ENCODE measurements at places on chromosomes 1 and 21.

GRCh38 chr1:29932626-29933025 lies 696.3 kb downstream of the PTPRU start:
- DNase-seq: no peak

- DNase-seq: peak; percentile 72
Observed at GRCh38 chr1:7646981-7647901, 123.9 kb upstream of the VAMP3 start.

GRCh38 chr1:226572325-226572726 lies 23.8 kb downstream of the STUM start:
- no peak for DNase-seq

- DNase-seq: no peak
Observed at GRCh38 chr1:10685196-10685807, 111.1 kb downstream of the CASZ1 start.

GRCh38 chr1:31535561-31535960 lies 40.8 kb upstream of the TINAGL1 start:
- DNase-seq: no peak

DNA sequence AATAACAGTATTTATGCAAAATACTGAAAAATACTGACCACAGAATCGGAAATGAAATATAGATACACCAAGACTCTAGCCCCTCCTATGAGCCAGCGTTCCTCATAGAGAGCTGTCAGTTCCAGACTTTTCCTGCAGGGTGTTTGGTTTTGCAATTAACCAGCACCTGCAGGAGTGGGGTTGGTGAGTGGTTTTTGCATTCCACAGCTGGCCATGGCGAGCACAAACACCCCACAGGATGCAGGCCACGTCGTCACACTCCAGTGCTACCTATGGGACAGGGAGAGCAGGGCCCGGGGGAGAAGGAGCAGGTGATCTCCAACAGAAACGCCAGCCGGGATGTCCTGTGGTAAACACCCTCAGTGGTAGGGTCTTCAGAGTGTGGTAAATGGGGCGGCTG lies 94.1 kb downstream of the ERG start:
- no peak for DNase-seq

- DNase-seq: no peak
Observed at GRCh38 chr1:45846931-45847330, 43.5 kb downstream of the MAST2 start.

DNA sequence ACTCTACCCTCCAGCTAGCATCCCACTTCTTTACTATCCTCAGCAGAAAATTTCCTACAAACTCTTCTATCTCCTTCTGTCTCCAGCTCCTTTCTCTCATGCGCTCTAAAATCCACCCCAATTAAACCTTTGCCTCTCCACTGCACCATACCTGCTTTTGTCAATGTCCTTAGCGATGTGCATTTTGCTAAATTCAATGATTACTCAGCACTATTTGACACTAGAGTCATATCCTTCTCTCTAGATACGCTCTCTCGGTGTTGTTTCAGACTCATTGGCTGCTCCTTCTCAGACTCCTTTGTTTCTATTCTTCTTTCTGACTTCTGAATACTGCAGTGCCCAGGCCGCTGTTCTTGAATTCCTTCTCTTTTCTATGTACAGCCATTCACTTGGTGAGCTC lies 144.2 kb downstream of the HLX start:
- no peak for DNase-seq

- no peak for DNase-seq
Observed at GRCh38 chr1:37094302-37094701, 60.0 kb upstream of the GRIK3 start.

DNA sequence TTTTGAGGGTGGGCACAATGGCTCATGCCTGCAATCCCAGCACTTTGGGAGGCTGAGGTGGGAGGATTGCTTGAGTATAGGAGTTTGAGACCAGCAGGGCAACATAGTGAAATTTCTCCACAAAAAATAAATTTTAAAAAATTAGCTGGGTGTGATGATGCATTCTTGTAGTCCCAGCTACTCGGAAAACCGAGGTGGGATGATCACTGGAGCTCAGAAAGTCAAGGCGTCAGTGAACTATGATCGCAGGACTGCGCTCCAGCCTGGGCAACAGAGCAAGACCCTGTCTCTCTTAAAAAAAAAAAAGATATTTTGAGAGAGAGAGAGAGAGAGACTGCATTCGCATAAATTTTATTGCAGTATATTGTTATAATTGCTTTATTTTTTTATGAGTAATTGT lies 75.9 kb upstream of the B3GALT5 start:
- DNase-seq: no peak

DNA sequence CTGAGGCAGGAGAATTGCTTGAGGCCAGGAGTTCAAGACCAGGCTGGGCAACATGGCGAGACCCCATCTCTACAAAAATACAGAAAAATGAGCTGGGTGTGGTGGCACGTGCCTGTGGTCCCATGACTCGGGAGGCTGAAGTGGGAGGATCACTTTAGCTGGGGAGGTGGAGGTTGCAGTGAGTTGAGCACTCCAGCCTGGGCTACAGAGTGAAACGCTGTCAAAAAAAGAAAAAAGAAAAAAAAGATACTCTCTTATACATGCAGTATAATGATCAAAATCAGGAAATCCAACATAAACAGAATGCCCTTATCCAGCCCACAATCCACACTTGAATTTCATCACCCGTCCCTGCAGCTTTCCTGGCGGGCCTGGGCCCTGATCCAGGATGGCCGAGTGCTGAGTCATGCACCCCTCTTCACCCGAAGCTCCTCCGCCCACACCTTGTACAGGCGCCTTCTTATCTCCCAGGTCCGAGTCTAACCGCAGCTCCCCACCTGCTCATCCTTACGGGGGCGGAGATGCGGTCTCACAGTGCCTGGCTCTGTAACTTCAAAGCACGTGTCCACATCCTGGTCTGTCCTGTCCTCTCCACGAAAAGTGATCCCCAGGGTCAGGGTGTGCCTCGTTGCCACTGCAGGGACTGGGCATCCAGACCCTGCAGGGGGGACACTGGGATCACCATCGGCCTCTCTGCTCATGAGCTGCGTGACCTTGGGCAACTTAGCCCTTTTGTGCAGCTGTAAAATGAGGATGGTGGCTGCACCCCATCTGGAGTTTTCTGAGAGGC lies 120.2 kb upstream of the SLC45A1 start:
- DNase-seq: no peak

- DNase-seq: no peak
Observed at GRCh38 chr1:51308636-51309035, 21.7 kb downstream of the TTC39A start.

DNA sequence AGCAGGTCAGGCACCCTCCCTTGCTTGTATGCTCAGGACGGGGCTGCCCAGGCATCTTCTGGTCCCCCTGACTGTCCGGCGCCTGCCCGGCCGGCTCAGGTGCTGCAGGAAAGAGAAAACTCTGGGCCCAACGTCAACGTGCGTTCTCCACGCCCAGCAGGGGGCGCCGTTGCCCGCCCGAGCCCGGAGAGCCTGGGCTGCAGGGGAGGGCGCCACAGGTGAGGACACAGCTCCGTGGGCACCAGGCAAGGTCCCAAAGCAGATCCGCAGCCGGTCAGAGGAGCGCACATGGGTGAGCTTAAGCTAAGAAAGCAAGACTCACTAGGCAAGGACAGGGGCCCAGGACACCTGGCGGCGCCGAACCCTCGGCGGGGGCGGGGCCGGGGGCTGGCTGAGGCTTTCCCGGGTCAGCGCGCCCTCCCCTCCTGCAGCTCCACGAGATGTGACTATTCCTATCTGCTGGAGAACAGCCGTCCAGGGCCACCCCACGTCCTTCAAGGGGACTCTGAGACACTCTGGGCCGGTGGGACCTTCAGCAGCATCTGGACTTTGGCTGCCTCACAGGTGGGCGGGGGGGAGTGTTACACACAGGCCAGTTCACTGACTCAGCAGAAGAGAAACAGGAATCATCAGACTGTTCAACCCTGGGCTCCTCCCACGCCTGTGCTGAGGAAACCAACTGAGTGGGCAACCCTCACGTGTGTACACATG lies 29.3 kb downstream of the KRTAP10-1 start:
- DNase-seq: peak; percentile 87

- DNase-seq: no peak
Observed at GRCh38 chr1:224267925-224268324, 62.0 kb downstream of the NVL start.

DNA sequence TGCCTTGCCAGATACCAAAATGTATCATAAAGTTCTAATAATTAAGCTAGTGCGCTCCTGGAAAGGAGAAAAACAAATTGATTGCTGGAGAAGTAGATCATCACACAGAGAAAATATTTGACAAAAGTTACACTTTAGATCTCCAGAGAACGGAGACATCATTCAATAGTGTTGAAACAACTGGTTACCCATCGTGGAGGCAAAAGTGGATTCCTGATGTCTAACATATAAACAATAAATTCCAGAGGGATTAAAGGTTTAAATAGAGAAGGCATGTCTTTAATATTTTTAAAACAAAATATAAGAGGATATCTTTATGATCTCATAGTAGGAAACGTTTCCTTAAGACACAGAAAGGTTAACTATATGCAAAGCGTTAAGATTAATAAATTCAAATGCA lies 41.0 kb downstream of the NRIP1 start:
- no peak for DNase-seq

GRCh38 chr1:65163201-65163805 lies 15.3 kb downstream of the AK4 start:
- DNase-seq: no peak

DNA sequence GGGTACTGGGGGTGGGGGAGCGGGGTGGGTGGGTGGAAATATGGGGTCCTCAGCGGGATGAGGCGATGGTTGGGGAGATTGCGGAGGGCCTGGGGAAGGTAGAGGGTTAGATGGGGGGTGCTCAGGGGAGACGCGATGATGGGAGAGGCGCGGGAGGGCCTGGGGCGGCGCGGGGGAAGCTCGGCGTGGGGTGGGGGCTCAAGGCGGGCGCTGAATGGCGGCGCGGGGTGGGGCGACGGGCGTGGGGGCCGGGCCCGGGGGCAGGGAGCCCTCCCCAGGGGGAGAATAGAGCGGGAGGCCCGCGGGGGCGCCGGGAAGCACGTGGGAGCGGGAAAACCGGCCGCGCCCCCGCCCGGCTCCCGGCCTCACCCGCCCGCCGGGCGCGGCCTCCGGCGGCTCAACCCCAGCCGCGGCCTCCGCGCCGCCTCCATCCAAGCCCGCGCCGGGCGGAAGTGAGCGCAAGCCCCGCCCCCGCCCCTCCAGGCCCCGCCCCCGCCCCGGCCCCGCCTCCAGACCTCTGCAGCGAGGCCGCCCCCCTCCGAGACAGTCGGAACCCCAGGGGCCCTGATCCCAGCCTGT lies at the start of gene FAAP20:
FAAP20 (minus strand) TSS at position 454 of the 579 bp plus-strand sequence; CDS start at position 431, 23 bp downstream.
- DNase-seq: peak; percentile 85

GRCh38 chr1:238492271-238492670 lies 601.5 kb upstream of the ZP4 start:
- no peak for DNase-seq

DNA sequence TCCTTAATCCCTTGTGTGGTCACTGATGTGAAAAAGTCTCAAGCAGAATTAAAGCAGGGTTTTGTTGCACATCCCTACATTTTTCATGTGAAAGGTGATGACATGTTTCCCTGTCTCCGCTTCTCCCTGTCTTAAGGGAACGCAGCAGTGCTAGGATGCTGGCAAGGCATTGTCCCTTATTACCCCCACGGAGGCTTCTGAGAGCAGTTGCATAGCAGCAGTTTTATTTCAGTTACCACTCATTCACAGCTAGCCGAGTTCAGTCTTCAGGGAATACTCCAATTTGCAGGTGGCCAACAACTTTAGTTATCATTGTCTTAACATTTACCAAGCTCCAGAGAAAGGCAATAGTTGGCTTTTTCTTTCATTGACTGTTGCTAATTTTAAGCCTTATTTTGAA lies 89.1 kb downstream of the CLEC20A start:
- DNase-seq: no peak

DNA sequence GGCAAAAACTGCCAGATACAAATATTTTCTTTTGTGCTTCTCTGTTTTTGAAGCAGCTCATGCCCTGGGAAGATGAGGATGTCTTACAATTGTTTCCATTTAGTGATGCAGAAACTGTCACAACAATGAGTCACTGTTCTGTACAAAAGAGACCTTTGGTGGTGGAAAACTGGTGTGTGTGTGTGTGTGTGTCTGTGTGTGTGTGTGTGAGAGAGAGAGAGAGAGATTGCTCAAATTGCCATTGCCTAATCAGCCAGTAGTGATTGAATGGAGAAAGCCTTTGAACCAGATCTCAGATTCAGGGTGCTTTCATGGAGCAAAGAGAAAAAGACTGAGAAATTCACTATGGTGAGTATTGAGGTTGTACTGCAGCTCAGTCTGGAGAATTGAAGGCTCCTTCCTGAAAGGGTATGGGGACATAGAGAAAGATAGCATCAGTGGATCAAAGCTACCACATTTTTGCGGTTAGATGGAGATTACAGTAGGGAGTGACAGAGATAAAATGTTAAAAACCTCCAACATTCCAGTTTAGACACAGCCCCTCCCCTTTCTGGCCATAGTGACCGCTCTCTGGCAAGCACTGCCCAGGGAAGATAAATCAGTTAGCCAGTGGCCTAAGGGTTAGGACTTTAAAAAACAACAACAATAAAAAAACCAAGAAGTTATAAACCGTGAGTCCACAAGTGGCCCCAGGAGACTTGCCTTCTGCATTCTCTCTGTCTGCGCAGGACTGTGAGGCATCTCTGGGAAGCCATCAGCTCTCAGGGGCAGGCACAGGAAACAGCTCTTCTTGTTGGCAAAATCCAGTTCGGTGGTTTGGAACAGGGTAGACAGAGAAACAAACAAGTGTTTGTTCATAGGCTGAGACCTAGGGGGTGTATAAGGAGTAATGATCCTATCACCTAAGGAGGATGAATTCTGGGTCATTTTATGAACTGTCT lies 406.5 kb downstream of the DUSP10 start:
- DNase-seq: no peak

GRCh38 chr1:193868425-193868824 lies 682.0 kb upstream of the B3GALT2 start:
- no peak for DNase-seq

- DNase-seq: no peak
Observed at GRCh38 chr21:35450830-35451229, 401.7 kb upstream of the RUNX1 start.

GRCh38 chr21:27639286-27639685 lies 672.4 kb upstream of the ADAMTS5 start:
- DNase-seq: no peak

DNA sequence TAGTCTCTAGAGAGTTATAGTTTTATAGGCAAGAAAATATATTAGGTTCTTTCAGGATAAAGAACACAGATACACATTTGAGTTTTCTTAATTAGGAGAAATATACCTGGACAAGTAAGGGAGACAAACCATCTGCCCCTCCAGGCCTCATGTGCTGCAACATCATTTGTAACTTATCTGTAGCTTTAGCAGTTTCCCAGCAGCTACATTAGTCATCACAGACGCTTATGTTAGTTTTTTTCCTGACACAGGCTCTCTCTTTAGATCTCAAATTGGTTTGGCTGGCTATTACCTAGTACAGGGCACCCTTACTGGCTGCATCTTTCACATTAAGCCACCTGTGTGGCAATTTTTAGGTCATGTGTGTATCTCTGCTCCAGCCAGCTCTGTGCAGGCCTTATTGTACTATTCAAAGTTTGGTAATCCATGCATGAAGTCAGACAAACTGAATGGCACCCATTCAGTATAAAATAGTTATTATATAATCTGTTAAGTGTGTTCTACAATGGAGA lies 25.9 kb downstream of the GNPAT start:
- DNase-seq: no peak

- DNase-seq: no peak
Observed at GRCh38 chr1:203839081-203839480, 22.3 kb upstream of the SNRPE start.

GRCh38 chr1:102891868-102892625 lies 216.3 kb downstream of the COL11A1 start:
- no peak for DNase-seq

Data from CD4-positive, alpha-beta T cell treated with Interleukin-6 for 4 hours (primary cell).